Stimulated activated CD4-positive, alpha-beta T cell treated with anti-CD3 and anti-CD28 coated beads, Interleukin-1b, Interleukin-23, amount 100 ng/mL, for 1 hour (primary cell): ENCODE measurements at places on chromosomes 1 and 21.

DNA sequence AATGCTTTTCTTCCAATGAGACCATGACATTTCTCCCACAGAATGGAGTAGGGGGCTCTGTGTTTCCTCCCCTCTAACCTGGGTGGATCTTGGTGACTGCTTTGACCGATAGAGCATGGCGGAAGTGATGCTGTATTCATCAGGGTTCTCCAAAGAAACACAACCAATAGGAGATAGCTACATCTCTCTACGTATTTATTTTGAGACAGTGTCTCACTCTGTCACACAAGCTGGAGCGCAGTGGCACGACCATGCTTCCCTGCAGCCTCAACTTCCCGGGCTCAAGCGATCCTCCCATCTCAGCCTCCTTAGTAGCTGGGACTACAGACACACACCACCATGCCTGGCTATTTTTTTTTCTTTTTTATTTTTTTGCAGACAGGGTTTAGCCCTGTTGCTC, 29.5 kb upstream of the HNRNPU start:
- no peak for DNase-seq

- peak; percentile 63 for DNase-seq
These were observed 41.9 kb upstream of the TNFRSF1B start for GRCh38 chr1:12124693-12125421.

DNA sequence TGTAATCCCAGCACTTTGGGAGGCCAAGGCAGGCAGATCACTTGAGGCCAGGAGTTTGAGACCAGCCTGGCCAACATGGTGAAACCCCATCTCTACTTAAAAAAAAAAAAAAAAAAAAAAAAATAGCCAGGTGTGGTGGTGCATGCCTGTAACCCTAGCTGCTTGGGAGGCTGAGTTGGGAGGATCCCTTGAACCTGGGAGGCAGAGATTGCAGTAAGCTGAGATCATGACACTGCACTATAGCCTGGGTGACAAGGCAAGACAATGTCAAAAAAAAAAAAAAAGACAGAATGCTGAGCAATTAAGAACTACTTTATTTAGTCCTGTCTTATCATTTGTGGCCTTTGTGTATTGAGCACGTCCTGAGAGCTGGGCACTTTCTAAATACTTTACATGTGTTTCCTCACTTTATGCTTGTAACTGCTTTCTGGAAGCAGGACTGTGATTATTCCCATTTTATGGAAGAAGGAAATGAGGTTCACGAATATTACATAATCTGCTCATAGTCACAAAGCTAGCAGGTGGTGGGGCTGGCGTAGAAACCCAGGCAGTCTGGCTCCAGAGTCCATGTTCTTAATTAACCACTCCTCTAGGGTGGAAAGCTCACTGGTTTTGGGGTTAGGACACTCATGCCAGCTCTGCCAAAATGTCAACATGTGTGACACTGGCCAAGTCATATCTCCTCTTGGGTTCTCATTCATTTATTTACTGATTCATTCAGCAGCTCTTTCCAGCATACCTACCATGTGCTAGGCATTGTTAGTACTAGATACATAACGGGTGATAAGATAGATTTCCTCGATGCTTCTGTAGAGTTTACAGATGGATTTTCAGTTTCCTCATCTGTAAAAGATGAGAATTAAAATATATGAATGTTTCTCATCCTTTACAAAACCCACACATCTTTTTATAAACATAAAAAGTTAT, 57.7 kb downstream of the DDR2 start:
- DNase-seq, result no peak

GRCh38 chr1:6127587-6128163, 52.4 kb downstream of the CHD5 start:
- DNase-seq, result peak; percentile 42

DNA sequence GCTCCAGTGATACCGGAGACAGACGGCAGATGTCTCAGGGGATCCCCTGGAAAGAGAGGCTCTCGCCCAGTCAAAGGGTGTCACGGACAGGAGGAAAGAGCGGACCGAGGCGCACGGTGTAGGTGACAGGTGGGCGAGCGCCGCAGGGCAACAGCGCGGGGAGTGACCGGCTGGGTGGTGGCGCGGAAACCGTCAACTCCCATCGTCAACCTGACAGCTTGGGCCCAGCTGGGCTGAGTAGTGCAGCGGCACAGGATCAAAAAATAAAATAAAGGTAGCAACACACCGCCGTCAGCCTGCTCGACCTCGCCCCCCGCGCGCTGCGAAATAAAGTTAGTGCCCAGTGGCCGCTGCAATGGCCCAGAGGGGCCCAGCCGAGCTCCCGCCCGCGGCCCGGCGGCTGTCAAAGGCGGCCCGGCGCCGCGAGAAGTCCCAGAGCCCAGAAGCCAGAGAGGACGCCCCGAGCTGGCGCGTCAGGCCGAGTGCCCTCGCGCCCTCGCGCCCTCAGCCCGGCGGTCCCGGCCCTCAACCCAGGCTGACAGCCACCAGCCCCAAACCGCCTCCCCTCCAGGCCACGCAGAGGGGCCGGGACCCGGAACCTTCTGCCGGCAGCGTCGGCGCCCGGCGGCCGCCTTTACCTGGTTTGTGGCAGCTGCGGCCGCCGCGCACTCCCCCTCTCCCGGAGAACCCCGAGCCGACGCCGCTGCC, at the start of gene LYST:
Gene LYST, minus strand, starts transcription at position 702 of the 708 bp plus-strand sequence. CDS start 36,489 bp downstream, outside the sequence.
- DNase-seq, result no peak

DNA sequence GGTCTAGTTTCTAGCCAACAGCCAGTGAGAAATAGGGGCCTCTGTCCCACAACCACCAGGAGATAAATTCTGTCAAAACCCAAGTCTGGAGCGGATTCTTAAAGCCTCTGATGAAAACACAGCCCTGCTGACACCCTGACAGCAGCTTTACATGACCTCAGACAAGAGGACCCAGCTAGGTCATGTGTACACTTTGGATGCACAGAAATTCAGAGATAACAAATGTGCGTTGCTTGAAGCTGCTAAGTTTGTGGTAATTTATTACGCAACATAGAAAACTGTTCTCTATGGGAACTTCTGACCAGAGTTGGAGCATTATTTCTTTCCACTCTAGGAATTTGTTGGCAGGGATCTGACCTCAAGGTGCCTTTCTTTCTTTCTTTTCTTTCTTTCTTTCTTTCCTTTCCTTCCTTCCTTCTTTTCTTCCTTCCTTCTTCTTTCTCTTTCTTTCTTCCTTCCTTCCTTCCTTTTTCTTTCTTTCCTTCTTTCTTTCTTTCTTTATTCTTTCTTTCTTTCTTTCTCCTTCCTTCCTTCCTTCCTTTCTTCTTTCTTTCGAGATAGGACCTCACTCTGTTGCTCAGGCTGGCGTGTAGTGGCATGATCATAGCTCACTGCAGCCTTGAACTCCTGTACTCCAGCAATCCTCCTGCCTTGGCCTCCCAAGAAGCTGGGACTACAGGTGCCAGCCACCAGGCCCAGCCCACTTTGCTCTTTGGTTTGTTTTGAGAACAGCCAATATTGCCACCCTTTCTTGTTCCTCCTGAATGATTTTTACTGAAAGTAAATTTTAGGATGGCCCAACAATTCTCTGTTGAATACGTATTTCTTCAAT, 14.9 kb upstream of the HMGCS2 start:
- DNase-seq, result no peak

GRCh38 chr1:244941121-244941520, 76.8 kb upstream of the HNRNPU start:
- no peak for DNase-seq
